Tibial nerve (tissue), 4 donors: ENCODE measurements at places on chromosomes 3 and 15. TPM values are rescaled to one million over a fixed set of nuclear protein-coding genes. Genes with fewer than 3 reads are reported as not detected.

GRCh38 chr3:66028457-66028856 is 10.3 kb downstream of the MAGI1 start:
- no peak overlapping the region for H3K4me3 ChIP-seq
- no peaks in the 10 kb centered on the region for H3K4me1 ChIP-seq

GRCh38 chr3:172814738-172815137 is 64.2 kb downstream of the ECT2 start:
- no peaks in the 10 kb centered on the region for H3K27me3 ChIP-seq
- DNase-seq, result no peak
- H3K27ac ChIP-seq, result no peak overlapping the region

Gene TMCO5A
- not detected for total RNA-seq

- no peak overlapping the region for H3K4me3 ChIP-seq
- H3K27ac ChIP-seq, result peak overlapping the region; percentile 87
- DNase-seq, result peak; percentile 79
- H3K4me1 ChIP-seq, result peaks cover 31% of the 10 kb centered on the region
- H3K36me3 ChIP-seq, result no peaks in the 10 kb centered on the region
Measured at GRCh38 chr3:127697551-127698240, 24.9 kb downstream of the ABTB1 start.

DNA sequence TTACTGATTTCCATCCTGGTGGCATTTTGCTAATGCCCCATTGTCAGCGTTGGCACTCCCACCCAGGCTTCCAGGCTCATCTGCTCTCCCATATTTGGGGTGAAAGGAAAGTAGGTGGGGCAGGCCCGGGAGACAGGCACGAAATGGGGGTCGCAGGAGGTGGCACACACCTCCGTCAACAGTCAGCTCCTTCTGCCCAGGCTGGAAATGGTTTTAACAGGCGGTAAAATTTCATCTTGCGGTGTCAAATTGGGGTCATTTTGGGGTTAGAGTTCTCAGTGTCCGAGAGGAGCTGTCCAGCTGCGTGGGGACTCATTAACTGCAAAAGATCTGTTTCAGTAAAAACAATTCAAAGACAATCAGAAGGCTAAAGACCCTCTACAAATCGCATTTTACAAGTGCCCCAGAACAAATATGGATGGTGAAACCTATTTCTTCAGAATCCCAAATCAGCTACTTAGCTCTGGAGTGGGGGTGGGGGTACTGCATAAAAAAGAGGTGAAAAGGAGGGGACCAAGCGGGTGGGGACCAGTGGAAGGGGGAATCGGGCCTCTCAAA is 4.2 kb upstream of the MEIS2 start:
- no peak for DNase-seq
- H3K4me1 ChIP-seq, result peaks cover 7% of the 10 kb centered on the region
- peaks cover 3% of the 10 kb centered on the region for H3K27me3 ChIP-seq
- H3K27ac ChIP-seq, result no peak overlapping the region

Gene CHL1
- 156 TPM for total RNA-seq

DNA sequence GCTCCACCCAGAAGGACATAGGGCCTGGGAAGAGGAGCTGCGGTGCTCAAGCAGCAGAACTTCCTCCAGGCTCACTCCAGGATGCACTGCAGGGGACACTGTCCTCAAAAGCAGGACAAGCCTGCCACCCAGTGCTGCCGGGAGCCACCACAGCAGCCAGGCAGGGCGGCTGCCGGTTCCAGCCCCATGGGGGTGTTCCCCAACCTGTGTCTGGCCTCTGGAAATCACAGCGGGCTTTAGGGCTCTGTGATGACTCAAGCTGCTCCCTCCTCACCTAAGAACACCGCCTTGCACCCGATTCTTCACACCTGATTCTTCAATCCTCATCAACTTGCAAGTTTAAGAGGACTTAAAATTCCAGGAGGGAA is 71.9 kb upstream of the SLC6A11 start:
- no peaks in the 10 kb centered on the region for H3K4me1 ChIP-seq
- no peaks in the 10 kb centered on the region for H3K36me3 ChIP-seq
- peaks cover 30% of the 10 kb centered on the region for H3K27me3 ChIP-seq
- H3K4me3 ChIP-seq, result no peak overlapping the region
- DNase-seq, result no peak

DNA sequence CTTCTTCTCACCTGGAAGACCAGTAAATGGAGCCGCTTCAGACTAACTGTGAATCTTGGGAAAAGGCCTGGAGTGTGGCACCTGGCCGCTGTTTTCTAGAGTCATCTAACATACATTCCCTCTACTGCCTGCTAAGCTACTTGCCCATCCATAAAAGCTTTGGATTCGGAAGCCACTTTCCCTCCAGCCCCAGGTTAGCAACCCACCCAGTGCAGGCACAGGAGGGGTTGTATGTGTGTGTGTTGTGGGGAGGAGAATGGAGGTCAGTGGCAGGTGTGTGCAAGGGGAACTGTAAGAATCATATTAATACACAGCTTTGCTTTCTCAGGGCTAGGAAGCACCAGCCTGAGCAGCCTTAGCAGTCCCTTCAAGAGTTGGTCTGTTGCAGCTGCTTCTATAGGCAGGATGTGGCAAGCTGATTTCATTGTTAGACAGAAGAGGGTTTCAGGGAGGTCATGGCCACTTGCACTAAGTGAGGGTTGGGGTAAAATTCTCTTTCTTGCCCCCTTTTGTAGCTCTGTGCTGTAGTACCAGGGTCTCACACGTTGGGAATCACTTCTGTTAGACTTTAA is 8.9 kb downstream of the NSUN3 start:
- H3K27me3 ChIP-seq, result no peaks in the 10 kb centered on the region
- peaks cover 39% of the 10 kb centered on the region for H3K36me3 ChIP-seq
- no peaks in the 10 kb centered on the region for H3K4me1 ChIP-seq
- DNase-seq, result no peak
- no peak overlapping the region for H3K4me3 ChIP-seq
- no peak overlapping the region for H3K27ac ChIP-seq

GRCh38 chr15:63231206-63231605 is 41.8 kb downstream of the RAB8B start:
- no peaks in the 10 kb centered on the region for H3K36me3 ChIP-seq
- H3K4me1 ChIP-seq, result peaks cover 37% of the 10 kb centered on the region
- no peak overlapping the region for H3K4me3 ChIP-seq
- no peak overlapping the region for H3K27ac ChIP-seq

- no peak overlapping the region for H3K4me3 ChIP-seq
- no peaks in the 10 kb centered on the region for H3K36me3 ChIP-seq
- no peaks in the 10 kb centered on the region for H3K4me1 ChIP-seq
- H3K27ac ChIP-seq, result no peak overlapping the region
Measured at GRCh38 chr3:24886501-24886900, 391.9 kb upstream of the THRB start.

- H3K4me1 ChIP-seq, result peaks cover 5% of the 10 kb centered on the region
Measured at GRCh38 chr3:13642597-13642996, 93.7 kb downstream of the FBLN2 start.

GRCh38 chr3:6079011-6079410 is 781.9 kb upstream of the GRM7 start:
- H3K4me1 ChIP-seq, result no peaks in the 10 kb centered on the region
- H3K36me3 ChIP-seq, result no peaks in the 10 kb centered on the region
- no peaks in the 10 kb centered on the region for H3K27me3 ChIP-seq
- no peak overlapping the region for H3K27ac ChIP-seq
- no peak for DNase-seq

Gene GNAT1
- not detected for total RNA-seq

Gene ZPLD1
- not detected for total RNA-seq

GRCh38 chr3:99248130-99248529 is 346.6 kb upstream of the DCBLD2 start:
- no peaks in the 10 kb centered on the region for H3K27me3 ChIP-seq
- H3K27ac ChIP-seq, result no peak overlapping the region
- no peak for DNase-seq
- H3K4me3 ChIP-seq, result no peak overlapping the region

GRCh38 chr3:48088056-48088748 is 72.0 kb upstream of the MAP4 start:
- H3K36me3 ChIP-seq, result no peaks in the 10 kb centered on the region
- peak; percentile 32 for DNase-seq
- peak overlapping the region; percentile 98 for H3K4me3 ChIP-seq
- H3K4me1 ChIP-seq, result peaks cover 47% of the 10 kb centered on the region

Gene STRIT1
- not detected for total RNA-seq

- no peak overlapping the region for H3K4me3 ChIP-seq
- H3K4me1 ChIP-seq, result no peaks in the 10 kb centered on the region
- peak overlapping the region; percentile 46 for H3K27ac ChIP-seq
- H3K36me3 ChIP-seq, result no peaks in the 10 kb centered on the region
Measured at GRCh38 chr3:108127301-108127988, 36.6 kb upstream of the CD47 start.

DNA sequence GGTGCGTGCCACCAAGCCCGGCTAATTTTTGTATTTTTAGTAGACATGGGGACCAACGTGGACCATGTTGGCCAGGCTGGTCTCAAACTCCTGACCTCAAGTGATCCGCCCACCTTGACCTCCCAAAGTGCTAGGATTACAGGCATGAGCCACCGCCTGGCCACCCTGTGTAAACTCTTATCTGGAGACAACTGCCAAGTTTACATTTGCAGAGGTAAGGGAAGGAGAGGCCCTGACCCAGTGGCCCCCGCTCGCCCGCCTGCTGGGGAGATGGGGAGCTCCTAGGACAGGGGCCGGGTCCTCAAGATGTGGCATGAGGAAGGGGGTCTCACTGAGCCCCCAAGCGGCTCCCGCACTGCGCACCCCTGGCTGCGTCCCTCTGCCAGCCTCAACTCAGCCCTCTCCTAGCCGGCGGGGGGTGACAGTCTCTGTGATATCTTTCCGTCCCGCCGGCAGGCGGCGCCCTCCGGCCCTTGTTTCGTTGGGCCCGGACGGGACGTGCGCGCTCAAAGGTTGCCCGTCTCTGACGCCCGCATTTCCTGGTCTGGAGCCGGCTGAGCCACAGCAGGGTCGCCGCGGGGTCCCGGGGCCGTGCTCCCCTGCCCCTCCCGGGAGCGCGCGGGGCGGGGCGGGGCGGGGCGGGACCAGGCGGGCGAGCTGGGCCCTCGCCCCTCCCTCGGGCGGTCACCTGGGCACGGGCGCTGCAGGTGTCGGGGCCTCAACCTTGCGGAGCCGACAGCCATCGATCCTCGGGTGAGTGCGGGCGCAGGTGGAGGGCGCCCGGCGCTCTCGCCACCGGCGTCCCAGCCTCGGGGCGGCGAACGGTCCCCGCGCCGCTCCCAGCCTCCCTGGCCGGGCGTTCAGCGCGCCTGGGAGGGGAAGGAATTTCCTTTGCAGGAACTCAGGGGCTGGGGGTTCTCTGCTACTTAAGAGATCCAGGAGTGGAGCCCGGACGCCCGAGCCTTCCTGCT is at the start of gene GPR160:
TSS of gene GPR160 (plus strand) at position 533 of the 971 bp plus-strand sequence. CDS start 45,978 bp downstream, outside the sequence.
- peak; percentile 26 for DNase-seq
- peaks cover 26% of the 10 kb centered on the region for H3K4me1 ChIP-seq
- peak within 1 kb of the TSS; percentile 41 for H3K27ac ChIP-seq
- H3K27me3 ChIP-seq, result peaks cover 73% of the 10 kb centered on the region
- no peaks in the 10 kb centered on the region for H3K36me3 ChIP-seq

DNA sequence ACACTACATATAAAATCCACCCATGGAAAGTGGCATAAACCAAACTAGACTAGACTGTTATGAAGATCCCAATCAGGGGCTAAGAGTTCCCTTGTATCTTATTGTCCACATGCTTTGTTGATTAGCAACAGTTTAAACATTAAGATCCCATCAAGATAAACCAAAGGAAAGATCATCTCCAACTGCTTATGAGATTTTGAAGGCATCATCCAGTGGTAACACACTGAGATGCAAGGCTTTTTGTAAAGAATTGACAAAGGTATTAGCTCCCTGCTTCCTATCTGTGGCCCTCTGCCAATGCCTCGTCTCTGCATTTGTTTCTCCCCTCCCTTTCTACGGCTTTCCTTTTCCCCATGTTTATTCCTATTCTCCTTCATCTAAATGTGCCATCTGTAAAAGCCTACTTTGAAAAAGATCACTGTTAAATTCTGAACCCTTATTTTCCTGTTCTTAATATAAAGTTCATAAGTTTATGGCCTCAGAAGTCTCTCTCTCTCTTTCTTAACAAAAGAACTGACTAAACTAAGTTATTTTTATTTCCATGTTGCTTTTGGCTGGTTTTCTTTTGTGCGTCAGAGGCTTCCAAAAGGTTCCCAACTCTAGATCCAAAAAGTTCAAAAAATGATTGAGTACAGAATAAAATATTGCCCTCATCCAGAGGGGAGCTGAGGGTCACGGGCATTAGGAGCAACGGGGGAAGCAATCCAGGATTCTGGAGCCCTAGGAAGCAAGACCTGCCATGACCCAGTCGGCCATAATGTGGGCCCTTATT is 5.5 kb downstream of the PLD1 start:
- H3K4me3 ChIP-seq, result no peak overlapping the region
- no peaks in the 10 kb centered on the region for H3K36me3 ChIP-seq
- H3K27ac ChIP-seq, result peak overlapping the region; percentile 86

- no peak overlapping the region for H3K27ac ChIP-seq
- no peak for DNase-seq
- H3K27me3 ChIP-seq, result no peaks in the 10 kb centered on the region
- peaks cover 30% of the 10 kb centered on the region for H3K4me1 ChIP-seq
- H3K4me3 ChIP-seq, result no peak overlapping the region
Measured at GRCh38 chr3:62131620-62132019, 241.7 kb downstream of the FEZF2 start.

DNA sequence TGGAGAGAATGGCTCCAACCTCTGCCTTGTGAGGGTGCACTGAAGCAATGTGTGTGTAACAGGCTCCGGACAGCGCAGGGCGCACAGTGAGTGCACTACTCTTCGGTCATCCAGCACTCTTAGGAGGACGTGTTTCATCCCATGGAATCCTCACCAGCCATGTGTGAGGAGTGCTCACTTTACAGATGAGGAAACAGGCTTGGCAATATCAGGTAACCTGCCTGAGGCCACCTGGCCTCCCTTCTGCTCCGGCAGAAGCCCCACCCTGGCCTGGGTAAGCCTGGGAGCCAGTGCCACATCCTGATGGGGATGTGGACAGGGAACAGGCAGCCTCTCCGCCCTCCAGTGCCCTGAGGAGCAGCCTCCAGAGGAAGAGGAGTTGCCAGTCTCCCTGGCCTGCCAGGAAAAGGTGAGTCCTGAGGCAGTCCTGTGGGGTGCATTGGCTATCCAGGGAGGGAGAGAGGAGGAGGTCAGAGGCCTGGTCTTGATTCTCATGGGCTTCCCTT is 39.4 kb upstream of the LIMD1 start:
- H3K4me1 ChIP-seq, result peaks cover 95% of the 10 kb centered on the region
- no peaks in the 10 kb centered on the region for H3K27me3 ChIP-seq

DNA sequence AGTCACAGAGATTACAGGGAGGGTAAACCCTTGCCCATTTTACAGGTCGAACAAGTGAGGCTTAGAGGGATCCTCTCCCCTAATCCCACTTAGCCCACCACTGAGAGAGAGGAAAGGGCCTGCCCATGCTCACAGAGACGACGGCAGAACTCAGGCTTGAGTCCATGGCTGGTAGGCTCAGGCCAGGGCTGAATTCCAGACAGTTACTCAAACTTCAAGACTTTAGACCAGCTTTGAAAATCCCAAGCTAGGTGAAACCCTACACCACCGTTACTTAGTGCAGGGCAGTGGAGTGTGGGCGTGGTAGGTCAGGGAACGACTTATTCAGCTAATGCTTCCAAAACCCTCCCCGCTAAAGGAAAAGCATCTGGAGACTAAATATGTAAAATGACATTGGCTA is 16.4 kb downstream of the GRIP2 start:
- H3K36me3 ChIP-seq, result no peaks in the 10 kb centered on the region
- H3K4me1 ChIP-seq, result no peaks in the 10 kb centered on the region
- H3K4me3 ChIP-seq, result no peak overlapping the region
- no peak overlapping the region for H3K27ac ChIP-seq

- no peaks in the 10 kb centered on the region for H3K36me3 ChIP-seq
- no peak overlapping the region for H3K4me3 ChIP-seq
- H3K27me3 ChIP-seq, result no peaks in the 10 kb centered on the region
- no peak overlapping the region for H3K27ac ChIP-seq
- no peaks in the 10 kb centered on the region for H3K4me1 ChIP-seq
Measured at GRCh38 chr3:29590012-29590411, 309.1 kb downstream of the RBMS3 start.

- H3K4me1 ChIP-seq, result no peaks in the 10 kb centered on the region
- H3K36me3 ChIP-seq, result no peaks in the 10 kb centered on the region
- DNase-seq, result no peak
- H3K27me3 ChIP-seq, result no peaks in the 10 kb centered on the region
- H3K4me3 ChIP-seq, result no peak overlapping the region
- H3K27ac ChIP-seq, result no peak overlapping the region
Measured at GRCh38 chr3:160150525-160150924, 74.7 kb upstream of the C3orf80 start.
